ENCODE measurements at places on chromosomes 7 and 10. TPM values are rescaled to one million over a fixed set of nuclear protein-coding genes. Genes with fewer than 3 reads are reported as not detected.

DNA sequence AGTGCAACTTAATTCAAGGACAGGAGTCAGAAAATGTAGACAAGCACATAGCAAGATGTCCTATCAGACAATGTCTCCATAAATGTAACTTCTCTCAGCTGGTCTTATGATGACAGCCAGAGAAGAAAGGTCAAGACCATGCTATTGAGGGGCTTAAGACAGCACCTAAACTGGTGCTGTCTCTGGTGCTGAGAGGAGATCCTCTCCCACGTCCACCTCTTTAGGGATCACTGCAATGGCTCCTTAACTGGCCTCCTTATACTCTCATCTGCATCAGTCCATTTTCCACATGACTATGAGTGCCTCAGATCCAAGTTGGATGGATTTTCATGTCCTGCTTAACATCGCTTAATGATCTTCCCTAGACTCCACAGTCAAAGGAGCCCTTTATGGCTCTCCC lies 210.6 kb downstream of the ARL4A start:
- DNase-seq, result no peak

- no peak for DNase-seq
Measured at GRCh38 chr7:68963552-68963951, 634.7 kb upstream of the AUTS2 start.

- no peak for DNase-seq
Measured at GRCh38 chr7:108239501-108240225, 109.5 kb upstream of the LAMB4 start.

DNA sequence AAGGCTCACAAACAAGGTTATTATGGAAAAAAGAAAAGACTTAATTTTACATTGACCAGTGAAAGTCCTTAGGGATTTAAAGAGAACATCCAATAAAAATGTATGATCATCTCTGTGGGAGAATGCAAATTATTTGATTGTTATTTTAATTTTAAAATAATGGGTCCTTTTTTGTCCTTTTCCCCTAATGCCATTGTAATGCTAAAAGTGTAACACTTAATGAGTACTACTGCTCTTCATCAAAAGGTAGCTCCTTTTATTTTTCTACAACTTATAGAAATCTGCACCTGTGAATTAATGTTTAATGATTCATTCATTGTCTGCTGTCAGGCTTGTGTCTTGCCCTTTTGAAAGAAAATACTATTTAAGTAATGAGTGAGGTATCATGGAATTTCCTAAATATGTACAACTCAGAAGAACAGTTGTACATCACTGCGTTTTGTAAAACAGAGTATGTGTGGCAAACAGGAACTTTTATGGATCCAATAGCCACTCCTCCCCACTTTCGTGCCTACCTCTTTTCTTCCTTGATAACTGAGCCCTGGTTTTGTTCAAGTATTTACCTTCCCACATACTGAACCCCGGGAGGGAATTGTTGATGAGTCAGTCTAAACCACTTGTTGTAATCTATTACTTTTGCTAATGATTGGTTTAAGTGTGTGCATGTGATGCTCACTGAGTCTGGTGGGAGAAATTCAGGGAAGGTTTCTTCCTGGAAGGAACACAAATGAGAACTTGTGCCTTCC lies 19.9 kb upstream of the TRUB1 start:
- no peak for DNase-seq

GRCh38 chr10:84478151-84478550 lies 149.8 kb downstream of the CCSER2 start:
- no peak for DNase-seq

DNA sequence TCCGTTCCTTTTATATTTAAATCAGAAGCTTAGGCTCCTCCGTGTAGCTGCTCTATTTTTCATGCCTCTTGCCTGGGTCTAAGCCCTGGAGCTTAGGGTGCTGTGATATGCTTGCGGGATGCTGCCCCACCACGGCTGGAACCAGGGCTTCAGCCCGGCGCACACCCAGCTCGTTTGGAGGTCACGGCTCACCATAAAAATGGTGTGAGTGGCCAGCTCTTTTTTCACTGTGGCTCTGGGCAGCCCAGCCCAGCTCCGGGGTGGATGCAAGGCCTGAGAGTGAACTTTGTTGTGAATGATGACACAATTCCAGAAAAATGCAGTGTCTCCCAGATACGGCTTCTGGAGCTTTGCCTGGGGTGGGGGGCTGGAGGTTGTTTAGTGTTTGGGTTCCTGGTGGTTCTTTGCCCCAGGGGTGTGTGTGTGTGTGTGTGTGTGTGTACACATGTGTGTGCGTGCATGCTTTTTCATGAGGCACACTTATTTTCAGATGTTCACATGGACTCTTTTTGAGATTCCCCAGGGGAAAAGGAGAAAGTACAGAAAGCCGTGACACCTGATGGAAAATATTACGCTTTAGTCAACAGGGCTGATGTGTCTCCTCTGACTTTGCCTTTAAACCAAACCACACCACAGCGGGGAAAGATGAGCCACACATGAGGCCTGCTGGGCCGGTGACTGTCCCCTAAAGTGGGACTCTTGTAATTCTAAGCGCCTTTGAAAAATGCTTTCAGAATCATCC lies 46.2 kb downstream of the GRK5 start:
- peak; percentile 89 for DNase-seq

GRCh38 chr7:29843726-29844125 lies 37.4 kb downstream of the WIPF3 start:
- no peak for DNase-seq

DNA sequence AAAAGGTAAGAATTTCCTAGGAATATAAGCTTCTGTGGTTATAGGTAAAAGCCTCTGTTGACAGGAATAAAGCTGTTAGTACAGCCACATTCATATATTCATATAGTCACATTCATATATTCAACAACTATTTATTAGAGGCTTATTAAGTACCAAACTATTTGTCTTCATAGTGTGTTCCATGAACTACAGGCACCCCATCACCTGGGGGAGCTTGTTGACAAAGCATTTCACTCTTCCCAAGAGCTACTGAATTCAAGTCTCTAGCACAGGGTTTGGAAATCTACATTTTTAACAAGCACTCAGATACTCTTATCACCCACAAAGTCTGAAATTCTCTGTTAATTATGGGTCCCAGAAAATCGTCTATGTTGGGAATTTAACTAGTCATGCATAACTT lies 110.6 kb downstream of the RNLS start:
- no peak for DNase-seq

DNA sequence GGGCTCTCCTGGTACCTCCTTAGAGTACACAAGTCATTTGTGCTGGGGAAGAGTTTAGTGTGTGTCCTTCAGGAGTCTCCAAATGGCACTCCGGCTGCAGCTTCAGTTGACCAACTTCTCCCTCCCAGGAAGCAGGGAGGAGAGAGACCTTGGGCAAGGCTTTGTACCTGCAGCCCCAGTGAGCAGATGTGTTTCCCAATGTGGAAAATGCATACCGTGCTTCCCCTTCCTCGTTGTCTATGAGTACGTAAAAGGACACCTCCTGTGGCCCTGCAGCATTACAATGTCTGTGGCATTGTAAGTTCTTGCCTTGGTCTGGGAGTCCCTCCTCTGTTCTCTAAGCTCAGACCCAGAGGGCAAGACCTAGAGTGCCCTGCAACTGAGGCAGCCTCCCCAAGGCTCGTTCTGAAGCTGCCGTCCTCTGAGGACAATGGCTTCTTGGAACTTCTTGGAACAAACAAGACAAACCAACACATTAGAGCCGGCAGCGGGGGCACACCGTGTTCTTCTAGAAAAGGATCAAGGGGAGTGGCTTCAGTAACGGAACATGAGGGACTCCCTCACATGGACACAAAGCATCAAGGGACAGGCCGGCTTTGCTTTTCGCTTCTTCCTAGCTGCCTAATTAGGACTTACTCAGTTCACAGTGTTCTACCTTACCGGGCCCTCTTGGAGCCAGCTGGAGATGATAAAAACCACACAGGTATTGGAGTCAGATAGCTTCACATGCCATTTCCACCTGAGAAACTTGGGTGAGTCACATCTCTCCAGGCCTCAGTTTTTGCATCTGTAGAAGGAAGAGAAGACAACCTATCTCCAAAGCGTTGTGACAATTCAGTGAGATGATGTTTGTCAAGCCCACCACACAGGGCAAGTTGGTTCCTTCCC lies 20.9 kb upstream of the PPA1 start:
- DNase-seq, result no peak

- no peak for DNase-seq
Measured at GRCh38 chr10:91284486-91285090, 64.1 kb downstream of the PCGF5 start.

- DNase-seq, result no peak
Measured at GRCh38 chr7:2141651-2142050, 91.1 kb downstream of the MAD1L1 start.

GRCh38 chr7:94621120-94621519 lies 34.8 kb downstream of the SGCE start:
- DNase-seq, result no peak

- DNase-seq, result no peak
Measured at GRCh38 chr10:70192326-70192968, 22.1 kb upstream of the SAR1A start.

DNA sequence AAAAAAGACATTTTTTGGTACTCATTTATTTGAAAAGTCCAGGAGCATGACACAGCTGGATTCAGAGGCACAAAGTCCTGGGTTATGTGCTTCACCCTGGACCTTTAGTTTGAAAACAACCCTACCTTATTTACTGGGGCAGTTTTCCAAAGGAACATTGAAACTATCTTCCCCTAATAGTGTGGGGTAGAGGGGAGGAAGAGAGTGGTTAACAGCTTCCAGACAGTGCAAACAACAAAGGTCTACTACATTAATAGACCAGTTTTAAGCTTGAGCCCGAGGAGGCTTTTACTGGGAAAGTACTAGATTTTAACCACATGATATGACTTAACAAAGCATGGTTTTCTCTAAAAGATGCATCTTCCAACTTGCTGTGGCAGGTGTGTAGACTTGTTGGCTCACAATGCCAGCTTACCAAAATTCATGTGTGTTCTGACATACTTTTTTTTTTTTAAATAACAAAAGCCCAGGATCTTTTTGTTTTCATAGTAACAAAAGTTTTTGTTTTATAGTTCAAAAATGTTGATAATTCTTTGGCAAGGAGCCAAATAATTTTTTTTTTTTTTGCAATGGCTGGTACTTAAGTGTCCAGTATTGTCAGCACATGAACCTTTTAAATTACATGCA lies 1.8 kb downstream of the GSTO1 start:
- DNase-seq, result no peak

- no peak for DNase-seq
Measured at GRCh38 chr7:103541026-103541425, 95.0 kb upstream of the SLC26A5 start.

GRCh38 chr10:43340619-43341018 lies 30.8 kb upstream of the FXYD4 start:
- DNase-seq, result no peak

DNA sequence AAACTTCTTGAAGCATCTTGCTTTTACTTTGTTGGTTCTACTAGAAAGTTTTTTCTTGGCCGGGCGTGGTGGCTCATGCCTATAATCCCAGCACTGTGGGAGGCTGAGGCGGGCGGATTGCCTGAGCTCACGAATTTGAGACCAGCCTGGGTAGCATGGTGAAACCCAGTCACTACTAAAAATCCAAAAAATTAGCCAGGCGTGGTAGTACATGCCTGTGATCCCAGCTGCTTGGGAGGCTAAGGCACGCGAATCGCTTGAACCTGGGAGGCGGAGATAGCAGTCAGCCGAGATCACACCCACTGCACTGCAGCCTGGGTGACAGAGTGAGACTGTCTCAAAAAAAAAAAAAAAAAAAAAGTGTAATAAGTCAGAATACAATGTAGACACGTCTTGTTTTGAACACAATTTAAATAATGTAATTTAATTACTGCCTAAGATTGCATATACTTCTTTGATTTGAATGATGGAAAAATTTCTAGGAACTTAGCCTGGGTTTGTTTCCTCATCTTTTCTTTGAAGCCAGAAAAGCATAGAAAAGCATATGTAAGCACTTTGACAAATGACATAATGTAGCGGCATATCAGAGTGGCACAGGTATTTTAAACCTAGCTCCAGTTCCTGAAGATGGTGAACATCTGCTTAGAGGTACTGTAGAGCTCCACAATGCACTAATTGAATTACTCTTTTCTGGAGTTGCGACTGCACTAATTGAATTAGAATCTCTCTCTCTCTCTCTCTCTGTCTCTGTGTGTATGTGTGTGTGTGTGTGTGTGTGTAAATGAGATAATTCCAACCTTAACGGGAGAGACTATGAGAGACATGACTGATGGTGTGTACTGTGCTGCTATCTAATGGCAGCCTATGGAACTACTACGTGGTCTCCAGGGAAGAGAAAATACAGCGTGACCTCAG lies 87.8 kb downstream of the BTRC start:
- no peak for DNase-seq

DNA sequence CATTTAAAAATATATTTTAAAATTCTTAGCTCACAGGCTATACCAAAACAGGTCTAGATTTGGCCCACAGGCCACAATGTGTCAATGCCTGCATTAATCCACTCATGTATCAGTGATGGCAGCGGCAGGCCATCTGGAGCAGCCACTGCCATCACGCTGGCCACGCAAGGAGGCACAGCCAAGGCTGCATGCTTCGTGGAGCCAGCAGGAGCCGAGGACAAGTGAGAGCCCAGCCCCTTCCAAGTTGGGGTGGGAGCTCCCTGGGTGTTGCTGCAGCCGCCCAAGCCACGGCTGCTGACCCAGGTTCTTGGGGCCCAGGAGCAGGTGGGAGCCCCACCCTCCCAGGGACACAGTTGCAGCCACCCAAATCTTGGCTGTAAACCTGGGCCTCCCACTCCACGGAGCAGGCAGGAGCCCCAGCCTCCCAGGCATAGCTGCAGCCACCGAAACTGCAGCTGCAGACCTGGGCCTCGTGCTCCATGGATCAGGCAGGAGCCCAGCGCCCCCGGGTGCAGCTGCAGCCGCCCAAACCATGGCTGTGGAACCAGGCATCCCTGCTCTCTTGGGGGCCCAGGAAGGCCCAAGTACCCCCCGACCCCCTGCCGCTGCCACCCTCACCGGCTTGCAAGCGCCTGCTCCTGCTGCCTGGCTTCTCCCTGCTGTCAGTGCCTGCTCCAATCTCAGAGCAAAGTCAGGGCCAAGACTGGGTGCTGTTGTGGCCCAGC lies 87.3 kb upstream of the CACUL1 start:
- DNase-seq, result no peak

DNA sequence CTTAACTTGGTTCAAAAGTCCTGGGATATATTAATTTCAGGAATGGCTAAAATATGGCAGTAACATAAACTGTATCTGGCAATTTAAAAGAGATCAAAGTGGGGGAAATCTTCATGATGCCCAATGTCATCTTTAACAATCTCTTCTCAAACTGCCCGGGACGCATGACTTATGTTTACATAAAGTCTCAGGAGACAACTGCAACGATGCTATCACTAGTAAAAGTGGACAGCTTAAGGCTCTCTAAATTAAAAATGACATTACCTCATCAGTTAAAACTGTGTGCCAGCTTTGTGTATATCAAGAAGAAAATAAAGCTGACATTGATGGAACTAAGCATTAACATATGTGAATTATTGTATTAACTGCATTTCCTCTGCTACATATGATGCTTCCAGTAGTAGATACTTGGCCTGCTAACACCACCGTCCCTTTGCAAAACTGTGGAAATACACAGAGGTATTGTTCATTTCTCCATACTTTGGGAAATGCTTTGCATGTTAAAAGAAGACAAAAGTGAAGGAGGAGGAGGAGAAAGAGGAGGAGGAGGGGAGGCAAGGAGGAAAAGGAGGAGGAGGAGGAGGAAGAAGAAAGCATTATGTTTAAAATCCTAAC lies 62.4 kb downstream of the NRP1 start:
- no peak for DNase-seq

LIPN gene
- total RNA-seq, result not detected

TRPV5 gene
- total RNA-seq, result not detected

OR2A1 gene
- 0.25 TPM for total RNA-seq

TFPI2 gene
- total RNA-seq, result 47.2 TPM

SLC13A1 gene
- total RNA-seq, result not detected

CALML3 gene
- 1.5 TPM for total RNA-seq

NAT16 gene
- not detected for total RNA-seq

GLRX3 gene
- 53.0 TPM for total RNA-seq

PITRM1 gene
- total RNA-seq, result 95.8 TPM

NODAL gene
- not detected for total RNA-seq

TMEM176A gene
- total RNA-seq, result 71.8 TPM

All from ovary (tissue), 10 donors.